ENCODE measurements at places on chromosomes 13 and 19.

DNA sequence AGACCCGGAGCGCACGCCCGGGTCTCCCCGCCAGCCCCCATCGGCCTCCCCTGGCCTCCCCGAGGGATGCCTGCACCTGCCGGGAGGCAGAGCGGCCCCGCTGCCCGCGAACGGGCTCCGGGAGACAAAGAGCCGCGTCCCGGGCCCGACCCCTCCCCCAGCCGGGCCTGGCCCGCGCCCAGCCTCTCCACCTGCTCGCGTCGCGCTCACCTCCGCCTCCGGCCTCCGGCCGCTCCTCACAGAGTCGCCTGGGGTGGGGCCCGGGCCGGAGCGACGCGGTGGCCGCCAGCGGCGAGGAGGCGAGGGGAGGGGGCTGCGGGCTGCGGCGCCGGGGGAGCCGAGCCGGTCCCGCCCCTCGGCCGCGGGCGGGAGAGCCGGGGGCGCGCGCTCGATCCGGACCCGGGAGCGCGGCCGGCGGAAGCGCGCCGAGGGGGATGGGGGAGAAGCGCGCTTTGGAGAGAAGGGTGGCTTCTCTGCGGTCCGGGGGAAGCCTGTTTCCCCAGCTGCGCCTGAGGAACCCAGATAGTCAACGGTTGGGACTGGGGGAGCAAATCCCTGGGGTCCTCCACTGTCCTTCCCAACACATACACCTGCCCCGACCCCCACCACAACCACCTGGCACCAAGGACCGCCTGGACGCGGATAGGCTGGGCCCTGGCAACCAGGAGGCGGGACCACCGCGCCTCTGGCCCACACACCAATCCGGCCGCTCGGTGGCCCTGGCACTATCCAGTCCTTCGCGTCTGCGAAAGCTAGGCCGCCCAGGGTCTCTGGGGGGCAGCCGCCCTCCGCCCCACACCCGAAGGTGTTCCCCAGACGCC, at the start of gene PRR36:
Gene PRR36, minus strand, starts transcription at position 315 of the 821 bp plus-strand sequence. CDS start 701 bp downstream, outside the sequence.
- no peak for DNase-seq

DNA sequence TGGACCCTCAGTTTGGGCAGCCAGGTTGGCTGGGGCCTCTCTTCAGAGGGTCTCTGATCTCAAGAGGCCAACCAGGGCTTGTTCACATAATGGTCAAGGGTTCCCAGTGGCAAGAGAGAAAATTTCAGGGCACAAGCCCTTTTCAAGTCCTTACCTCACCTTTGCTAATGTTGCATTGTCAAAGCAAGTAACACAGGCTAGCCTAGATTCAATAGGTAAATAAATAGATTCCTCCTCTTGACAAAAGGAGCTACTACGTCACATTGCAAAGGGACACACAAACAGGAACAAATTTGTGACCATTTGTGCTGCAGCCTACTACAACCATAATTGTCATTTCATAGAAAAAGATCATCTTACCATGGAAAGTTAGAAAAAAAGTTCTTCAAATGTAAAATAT, 33.9 kb upstream of the FRY start:
- DNase-seq: no peak

DNA sequence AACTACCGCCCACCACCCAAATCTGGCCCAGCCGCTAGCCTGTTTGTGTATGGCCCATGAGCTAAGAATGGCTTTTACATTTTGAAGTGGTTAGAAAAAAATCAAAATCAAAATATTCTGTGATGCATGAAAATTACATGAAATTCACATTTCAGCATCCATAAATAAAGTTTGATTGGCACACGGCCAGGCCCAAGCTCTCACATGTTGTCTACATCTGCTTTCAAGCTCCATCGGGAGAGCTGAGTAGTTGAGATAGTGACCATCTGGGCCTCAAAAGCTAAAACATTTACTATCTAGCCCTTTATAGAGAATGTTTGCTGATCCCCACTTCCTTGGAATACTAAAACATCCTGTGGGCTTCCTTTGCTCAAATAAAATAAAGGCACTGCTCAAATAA, 14.5 kb downstream of the RFX2 start:
- DNase-seq: no peak

- no peak for DNase-seq
These were observed 16.5 kb downstream of the LRRC4B start for GRCh38 chr19:50551715-50552187.

- no peak for DNase-seq
These were observed 198.7 kb downstream of the DNAJC15 start for GRCh38 chr13:43222086-43222485.

DNA sequence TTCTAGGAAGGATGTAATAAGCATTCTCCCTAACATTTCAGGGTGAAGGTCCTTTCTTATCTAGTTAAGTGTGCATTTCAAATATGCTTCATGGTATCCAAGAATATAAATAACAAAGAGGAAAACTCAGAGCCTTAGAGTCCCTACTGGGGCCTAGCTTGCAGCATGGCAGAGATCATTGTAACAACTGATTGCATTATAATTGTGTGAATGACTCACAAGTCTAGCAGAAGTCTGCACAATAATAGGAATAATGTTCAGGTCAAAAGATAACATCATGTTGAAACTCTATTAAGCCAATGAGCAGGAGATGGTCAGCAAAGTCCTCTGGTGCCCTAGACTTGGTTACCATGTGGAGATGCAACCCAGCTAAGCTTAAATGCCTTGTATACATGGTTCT, 3.4 kb downstream of the POSTN start:
- no peak for DNase-seq

GRCh38 chr13:79456051-79456450, 24.9 kb upstream of the NDFIP2 start:
- no peak for DNase-seq

DNA sequence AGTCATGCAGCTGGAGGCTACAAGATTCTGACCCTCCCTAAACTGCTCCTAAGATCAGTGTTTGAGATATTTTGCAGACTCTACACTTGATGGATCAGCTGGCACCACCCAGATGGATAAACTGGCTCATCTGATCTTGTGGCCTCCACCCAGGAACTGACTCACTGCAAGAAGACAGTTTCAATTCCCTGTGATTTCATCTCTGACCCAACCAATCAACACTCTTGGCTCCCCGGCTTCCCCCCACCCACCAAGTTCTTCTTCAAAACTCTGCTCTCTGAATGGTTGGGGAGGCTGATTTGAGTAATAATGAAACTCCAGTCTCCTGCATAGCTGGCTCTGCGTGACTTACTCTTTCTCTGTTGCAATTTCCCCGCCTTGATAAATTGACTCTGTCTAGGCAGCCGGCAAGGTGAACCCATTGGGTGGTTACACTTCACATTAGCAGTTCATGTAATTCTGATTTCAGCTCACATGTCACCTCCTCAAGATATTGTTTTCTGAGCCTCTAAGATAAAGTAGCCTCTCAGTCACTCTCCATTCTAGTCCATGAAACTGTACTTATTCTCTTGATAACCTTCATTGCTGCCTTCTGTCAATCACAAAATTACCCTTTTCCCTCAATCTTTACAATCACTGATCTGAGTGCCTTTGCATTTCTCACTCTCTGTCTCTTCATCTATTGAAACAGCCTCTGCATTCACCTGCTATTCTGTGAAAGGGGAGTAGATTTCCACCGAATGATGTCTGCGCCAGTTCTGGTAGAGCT, 9.9 kb upstream of the FPR3 start:
- peak; percentile 49 for DNase-seq

DNA sequence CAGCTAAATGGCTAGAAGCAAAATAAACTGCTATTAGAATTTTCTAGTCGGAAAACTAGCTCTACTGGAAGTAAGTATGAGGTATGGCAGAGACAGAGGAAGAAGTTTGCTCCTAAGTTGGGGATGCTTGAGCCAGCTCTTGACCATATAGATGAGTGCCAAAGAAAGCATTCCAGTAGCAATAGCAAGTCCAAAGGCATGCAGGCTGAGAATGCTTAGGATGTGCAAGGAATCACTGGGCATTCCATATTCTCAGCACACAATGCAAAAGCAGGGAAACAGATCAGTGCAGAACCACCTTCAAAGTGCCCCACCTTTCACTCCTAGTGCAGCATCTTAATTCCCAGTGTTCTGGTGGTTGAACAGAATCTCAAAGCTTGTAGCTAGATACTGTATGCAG, 32.9 kb downstream of the SERTM1 start:
- DNase-seq: no peak

- DNase-seq: no peak
These were observed 75.6 kb downstream of the SPACA7 start for GRCh38 chr13:112451512-112452379.

DNA sequence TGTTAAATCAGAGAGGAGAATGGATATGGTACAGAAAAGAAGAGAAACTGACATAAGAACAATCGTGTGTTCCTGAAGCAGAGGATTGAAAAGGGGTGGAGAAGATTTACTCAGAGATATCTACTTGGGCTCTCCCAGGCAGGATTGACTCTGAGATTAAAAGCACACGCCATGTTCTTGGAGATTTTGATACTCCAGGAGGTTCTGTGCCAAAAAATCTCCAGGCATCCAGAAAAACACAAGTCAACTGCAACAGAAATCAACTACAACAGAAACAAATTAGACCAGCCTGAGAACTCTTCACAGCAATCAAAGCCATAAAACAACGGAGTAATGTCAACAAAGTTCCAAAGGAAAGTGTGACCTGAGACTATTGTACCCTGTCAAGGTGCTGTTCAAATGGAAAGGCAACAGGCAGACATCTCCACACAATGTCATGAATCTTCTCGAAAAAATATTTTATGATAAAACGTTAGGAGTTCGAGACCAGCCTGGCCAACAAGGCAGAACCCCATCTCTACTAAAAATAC, 104.2 kb downstream of the UBL3 start:
- no peak for DNase-seq

GRCh38 chr19:35491836-35492360, 1.6 kb upstream of the KRTDAP start:
- DNase-seq: no peak

GRCh38 chr13:77391475-77391874, 64.6 kb upstream of the MYCBP2 start:
- no peak for DNase-seq

GRCh38 chr19:12364391-12365235, 870 bp downstream of the ZNF442 start:
- DNase-seq: no peak

- peak; percentile 42 for DNase-seq
These were observed 233.9 kb downstream of the LMO7 start for GRCh38 chr13:75869981-75870380.

GRCh38 chr13:20546556-20546955, 20.4 kb upstream of the IFT88 start:
- DNase-seq: no peak

DNA sequence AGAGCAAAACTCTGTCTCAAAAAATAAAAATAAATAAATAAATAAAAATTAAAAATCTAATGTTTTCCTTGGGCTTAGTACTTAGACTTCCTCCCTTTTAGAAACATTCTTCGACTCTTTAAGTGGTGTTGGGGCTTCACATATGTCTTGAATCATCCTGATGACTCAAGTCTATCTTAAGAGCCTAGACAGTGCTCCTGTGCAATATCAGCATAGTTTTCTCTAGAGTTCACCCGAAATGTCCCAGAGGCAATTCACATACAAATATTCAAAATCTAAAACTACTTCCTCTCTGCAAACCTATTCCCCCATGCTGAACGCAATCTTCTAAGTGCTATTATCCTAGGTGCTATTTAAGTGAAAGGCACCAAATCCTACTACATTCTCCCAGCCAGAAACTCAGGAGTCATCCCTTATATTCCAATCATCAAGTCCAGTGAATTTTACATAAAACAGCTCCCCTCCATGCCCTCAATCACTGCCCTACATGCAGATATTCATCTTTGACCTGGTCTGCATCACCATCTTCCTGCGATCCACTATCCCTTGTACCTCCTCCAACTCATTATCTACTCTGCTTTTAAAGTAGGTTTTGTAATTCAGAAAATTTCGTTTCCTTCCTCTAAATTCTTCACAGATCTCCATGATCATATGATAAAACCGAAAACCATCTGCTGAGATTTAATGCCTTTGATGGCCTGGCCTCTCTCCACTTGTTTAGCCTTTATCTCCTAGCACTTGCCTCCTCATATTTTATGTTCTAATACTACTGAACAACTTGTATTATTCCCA, 102.7 kb downstream of the ELF1 start:
- no peak for DNase-seq

GRCh38 chr13:85430216-85430794, 368.9 kb downstream of the SLITRK6 start:
- DNase-seq: no peak

DNA sequence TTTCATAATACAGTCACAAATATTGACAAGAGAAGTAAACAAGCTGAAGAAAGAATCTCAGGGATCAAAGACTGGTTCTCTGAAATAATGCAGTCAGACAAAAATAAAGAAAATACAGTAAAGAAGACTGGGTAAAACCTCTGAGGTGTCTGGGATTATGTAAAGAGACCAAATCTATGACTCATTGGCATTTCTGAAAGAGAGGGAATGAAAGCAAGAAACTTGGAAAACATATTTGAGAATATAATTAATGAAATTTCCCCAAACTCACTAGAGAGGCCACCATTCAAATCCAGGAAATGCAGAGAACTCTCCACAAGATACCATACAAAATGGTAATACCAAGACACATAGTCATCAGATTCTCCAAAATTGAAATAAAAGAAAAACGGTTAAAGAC, 53.0 kb upstream of the GPC6 start:
- DNase-seq: no peak

DNA sequence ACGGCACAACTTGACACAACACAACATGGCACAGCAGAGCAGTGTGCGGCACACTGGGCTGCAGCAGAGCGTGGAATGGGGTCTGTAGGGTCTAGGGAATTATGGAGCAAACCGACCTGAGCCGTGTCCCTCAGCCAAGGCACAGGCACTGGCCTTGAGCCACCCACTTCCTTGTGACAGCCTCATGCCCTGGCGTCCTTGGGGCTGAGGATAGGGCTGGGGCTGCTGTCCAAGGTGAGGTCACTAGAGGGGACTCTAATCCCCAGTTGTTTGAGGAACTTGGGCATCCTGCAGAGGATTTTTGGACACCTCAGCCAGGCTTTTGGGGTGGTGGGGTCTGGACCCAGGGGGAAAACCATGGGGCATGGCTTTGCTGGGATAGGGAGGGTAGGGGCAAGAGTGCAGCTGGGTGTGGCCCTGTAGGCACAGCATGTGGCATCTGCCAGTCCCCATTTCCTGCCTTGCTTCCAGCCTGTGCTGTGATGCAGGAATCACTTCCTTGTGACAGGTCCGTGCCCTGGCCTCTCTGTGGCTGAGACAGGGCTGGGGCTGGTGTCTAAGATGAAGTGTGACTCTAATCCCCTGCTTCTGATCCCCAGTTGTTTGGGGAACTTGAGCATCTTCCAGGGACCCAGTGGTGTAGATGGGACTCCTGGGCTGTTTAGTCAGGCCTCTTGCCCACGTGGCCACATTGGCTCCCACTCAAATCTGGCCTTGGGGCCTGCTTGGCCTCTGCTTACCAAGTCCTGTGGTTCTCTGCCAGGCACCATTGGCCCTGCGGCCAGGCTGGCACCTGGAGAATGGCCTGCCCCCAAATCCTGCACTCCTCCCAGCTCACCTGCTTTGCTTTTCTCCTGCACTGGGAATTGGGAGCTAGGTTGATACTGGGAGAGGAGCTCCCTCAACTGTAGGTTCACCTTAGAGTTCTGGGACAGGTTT, 78.5 kb downstream of the SCGB2B2 start:
- DNase-seq: no peak

GRCh38 chr13:42699912-42700311, 81.5 kb upstream of the FAM216B start:
- no peak for DNase-seq

GRCh38 chr19:6811906-6812305, 39.4 kb downstream of the VAV1 start:
- DNase-seq: peak; percentile 32

- no peak for DNase-seq
These were observed 74.0 kb downstream of the DHRS12 start for GRCh38 chr13:51729866-51730553.

GRCh38 chr13:106710266-106710665, 142.3 kb upstream of the ARGLU1 start:
- DNase-seq: no peak

- no peak for DNase-seq
These were observed 123.5 kb downstream of the KDM4B start for GRCh38 chr19:5092481-5092843.

All from CD4-positive, alpha-beta T cell treated with Interleukin-12 subunit alpha and Interleukin-12 subunit beta, for 1 hour (primary cell).